ENCODE measurements at places on chromosomes 7 and 10. TPM values are rescaled to one million over a fixed set of nuclear protein-coding genes. Genes with fewer than 3 reads are reported as not detected.

The THAP5 gene
- 18.3 TPM for total RNA-seq

The PNLIPRP2 gene
- total RNA-seq: 1.00 TPM

The ADAM22 gene
- 10.1 TPM for total RNA-seq

The FOXP2 gene
- total RNA-seq: not detected

The SLC26A3 gene
- total RNA-seq: 0.79 TPM

The GIMAP1 gene
- not detected for total RNA-seq
